Activated CD8-positive, alpha-beta memory T cell treated with anti-CD3 and anti-CD28 coated beads for 48 hours (primary cell): ENCODE measurements at places on chromosomes 12 and 14.

- no peak for DNase-seq
Observed at GRCh38 chr14:95240859-95241813, 78.6 kb downstream of the CLMN start.

DNA sequence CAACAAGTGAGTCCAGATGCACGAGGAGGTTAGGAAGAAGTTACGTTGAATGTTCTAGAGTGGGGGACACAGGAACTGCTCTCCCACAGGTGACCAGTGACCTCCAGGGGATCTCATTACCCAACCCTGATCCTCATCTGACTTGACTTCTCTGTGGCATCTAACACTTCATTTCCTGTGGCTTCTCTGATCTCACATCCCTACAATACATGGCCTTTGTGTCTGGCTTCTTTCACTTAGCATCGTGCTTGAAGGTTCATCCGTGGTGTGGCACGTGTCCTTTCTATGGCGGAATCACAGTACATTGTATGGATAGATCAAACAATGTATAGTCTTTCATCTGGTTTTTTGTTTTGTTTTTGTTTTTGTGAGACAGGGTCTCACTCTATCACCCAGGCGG lies 19.3 kb downstream of the CFAP251 start:
- no peak for DNase-seq

DNA sequence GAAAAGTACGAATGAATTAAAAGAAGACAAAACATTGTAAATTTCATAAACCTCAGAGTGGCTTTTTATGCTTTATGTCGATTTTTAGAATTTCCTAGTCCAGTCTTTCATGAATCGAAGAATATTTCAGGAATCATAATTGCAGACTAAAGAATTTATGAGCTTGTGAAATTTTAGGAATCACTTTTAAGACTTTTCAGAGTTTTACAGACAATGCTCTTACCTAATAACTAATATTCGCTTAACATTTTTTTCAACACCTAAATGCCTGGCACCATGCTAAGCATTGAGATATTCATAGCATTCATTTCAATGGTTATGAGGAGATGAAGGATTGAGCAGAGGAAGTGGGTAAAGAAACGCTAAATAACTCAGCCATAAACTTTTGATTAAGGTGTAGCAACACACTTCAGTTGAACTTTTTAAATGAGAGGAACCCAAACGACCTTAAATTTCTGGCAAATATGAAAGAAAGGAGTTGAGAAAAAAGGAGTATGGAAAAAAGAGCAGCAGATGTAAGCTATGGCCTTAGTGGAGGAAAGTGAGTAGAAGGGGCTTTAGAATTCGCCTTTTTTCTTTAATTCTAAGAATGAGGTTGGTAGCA lies 739 bp upstream of the USP44 start:
- no peak for DNase-seq

DNA sequence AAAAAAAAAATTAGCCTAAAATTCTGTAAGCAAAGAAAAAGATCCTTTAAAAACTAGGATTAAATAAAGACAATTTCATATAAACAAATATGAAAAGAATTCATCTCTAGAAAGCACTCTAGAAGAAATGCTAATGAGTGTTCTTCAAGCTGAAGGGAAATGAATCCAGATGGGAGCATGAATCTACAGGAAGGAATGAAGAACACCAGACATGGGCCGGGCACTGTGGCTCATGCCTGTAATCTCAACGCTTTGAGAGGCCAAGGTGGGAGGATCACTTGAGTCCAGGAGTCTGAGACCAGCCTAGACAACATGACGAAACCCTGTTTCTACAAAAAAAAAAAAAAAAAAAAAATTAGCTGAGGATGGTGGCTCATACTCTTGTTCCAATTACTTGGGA lies 297.2 kb downstream of the FBXL14 start:
- no peak for DNase-seq
